ENCODE measurements at places on chromosomes 1 and 21.
A peak's percentile ranks its signal among the peaks of the same experiment; 100 is the strongest.

GRCh38 chr1:172146141-172146850 is 274.2 kb upstream of the C1orf105 start:
- no peak for DNase-seq

- DNase-seq: no peak
Observed at GRCh38 chr1:208533746-208534598, 289.8 kb upstream of the PLXNA2 start.

- DNase-seq: no peak
Observed at GRCh38 chr1:150575518-150576366, 3.7 kb downstream of the MCL1 start.

DNA sequence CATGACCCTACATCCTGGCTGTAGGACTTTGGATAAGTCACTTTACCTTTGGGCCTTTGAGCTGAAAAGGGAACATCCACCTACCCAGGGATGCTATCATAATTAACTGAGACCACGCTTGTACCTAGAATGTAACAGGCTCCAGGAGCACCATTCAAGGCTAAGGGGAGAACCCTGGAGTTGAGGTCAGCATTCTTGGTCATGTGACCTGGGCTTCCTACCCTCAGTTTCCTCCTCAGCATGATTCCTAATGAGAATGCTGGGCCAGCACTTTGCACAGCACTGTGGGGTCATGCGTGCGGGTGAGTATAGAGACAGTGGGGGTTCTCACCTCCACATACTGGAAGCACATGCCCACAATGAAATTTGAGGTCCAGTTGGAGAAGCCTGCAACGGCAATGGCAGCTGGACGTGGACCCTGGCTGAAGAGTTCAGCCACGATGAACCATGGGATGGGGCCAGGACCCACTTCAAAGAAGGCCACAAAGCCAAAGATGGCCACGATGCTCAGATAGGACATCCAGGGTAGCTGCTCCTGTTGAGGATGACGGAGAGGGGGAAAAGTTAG is 31.3 kb downstream of the SLC2A1 start:
- no peak for DNase-seq

- DNase-seq: no peak
Observed at GRCh38 chr1:212825798-212826452, 21.5 kb downstream of the SPATA45 start.

GRCh38 chr1:55684131-55684650 is 469.0 kb upstream of the USP24 start:
- DNase-seq: no peak

- DNase-seq: no peak
Observed at GRCh38 chr1:6464514-6464836, 1.5 kb downstream of the TNFRSF25 start.

DNA sequence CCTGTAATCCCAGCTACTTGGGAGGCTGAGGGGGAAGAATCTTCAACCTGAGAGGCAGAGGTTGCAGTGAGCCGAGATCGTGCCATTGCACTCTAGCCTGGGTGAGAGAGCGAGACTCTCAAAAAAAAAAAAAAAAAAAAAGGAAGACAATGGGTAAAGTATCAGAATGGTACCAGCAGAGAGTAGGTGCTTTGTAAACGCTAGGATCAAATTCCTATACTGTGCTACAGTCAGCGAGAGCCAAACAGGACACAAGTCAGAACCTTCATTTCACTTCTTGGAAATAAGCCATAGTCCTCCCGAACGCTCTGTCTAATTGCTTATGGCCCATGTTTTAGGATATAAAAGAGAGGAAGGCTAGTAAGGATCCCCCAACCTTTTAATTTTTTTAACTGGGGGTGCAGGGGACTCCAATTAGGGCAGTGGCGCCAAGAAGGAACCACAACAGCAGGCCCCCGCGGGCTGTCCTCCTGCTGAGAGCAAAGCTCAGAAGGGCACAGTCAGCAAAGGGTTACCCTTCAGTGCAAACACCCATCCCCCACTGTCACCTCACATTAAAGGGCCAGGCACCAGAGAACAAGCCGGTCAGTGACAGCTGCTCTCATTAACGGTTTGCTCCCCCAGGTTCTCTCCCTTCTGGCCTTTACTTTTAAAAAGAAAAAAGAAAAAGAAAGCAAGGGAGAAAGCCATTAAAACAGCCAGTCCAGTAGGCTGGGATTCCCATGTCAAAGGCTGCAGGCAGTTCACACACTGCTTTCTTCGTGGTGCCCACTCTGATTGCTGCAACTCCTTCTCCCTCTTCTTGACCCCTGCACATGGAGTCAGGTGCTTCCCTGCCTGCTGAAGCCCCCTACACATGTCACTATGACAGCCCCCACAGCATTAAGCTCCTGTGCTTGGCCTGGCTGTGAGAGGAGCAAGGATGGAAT is 69.4 kb downstream of the PLPP3 start:
- no peak for DNase-seq

GRCh38 chr1:26994787-26995517 is 1.5 kb downstream of the TRNP1 start:
- DNase-seq: no peak

DNA sequence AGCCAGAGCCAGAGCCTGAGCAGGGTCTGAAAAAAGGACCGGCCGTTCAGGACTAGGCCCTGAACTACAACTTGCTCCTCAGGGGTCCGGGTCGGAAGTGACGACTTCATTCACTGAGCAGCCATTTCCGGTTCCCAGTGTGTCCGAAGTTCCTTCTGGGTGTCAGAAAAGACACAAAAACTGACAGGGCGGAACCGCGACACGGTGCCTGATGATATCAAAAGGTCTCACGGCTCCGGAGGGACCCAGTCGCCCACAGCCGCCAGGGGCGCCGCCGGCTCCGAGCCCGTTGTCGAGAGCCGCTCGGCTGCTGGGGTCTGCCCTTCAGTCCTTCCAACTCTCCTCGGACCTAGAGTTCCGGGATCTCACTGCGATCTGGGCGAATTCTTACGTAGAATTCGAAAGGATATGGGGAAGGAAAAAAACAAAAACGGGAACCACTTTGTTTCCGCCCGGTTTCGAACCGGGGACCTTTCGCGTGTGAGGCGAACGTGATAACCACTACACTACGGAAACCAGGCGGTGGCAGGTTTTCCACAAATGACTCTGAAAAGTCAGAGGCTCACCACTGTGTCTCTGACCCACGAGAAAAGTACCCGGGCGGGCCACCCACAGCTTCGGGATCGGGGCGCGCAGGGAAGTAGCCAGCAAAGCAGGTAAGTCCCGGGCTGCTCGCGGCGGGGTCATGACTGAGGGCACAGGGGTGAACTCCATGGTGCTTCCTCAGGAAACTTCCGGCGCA is 31.8 kb upstream of the CFAP126 start:
- DNase-seq: peak; percentile 42

DNA sequence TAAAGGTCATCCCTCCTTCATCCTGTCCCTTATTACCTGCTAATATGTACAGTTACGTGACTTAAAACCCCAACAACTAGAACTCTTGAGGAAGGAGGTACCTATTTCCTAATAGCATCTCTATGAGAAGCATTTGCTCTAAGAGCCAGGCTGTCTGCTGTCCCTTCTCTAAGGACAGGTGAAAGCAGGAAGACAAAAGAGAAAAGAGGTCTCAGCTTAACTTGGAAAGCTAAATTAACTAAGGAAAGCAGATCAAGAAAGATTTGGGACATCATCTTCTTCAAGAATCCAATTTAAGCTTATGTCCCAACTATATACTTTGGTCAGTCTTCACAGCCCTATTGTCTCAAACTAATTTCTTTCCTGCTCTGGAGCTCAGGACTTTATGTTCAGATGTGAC is 2.9 kb downstream of the EGLN1 start:
- DNase-seq: no peak
